CD4-positive, alpha-beta T cell treated with Interleukin-17A for 1 hour (primary cell): ENCODE measurements at places on chromosomes 2 and 18.

- no peak for DNase-seq
Measured at GRCh38 chr2:98886066-98886554, 49.9 kb downstream of the CRACDL start.

DNA sequence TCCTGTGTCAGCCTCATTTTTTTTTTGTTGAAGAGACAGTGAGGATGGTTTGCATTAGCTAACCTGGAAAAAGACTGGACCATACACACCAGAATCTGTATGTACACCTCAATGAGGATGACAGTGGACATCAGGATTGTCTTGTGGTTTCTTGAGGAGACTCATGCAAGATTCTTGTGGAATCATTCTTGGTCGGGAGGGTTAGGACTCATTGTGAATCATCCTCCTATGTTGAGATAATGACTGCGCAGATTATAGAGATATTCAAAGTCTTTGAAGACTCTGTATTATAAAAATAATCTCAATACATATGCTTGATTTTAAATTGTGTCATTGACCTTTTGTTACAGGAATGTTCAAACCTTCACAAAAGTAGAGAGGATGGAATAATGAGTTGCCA lies 49.1 kb upstream of the DOCK10 start:
- no peak for DNase-seq

- peak; percentile 63 for DNase-seq
Measured at GRCh38 chr2:96868555-96869280, 1.2 kb downstream of the SEMA4C start.

DNA sequence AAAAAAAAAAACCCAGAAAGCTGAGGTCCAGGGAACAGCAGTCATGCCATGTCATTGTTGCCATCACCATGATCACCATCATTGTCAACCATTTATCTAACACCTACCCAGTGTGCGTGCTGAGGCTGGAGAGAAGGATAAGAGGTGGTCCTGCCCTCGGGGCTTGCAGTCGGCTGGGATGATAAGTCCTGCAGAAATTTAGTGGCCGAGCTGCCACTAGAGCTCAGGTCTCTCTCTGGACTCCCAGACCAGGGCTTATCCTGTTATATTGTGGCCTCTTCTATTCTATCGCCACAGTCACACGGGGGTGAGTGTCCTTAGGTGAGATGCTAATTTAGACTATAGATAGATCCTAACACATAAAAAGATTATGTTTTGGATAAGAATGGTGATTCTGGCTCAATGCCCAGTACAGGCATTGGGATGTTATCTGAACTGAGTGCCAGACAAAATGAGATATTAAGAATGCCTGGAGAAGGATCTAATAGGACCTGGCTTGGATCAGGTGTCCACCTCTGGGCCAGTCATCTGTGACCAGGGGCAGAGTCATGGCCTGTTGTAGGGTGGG lies 43.2 kb upstream of the YWHAQ start:
- no peak for DNase-seq

DNA sequence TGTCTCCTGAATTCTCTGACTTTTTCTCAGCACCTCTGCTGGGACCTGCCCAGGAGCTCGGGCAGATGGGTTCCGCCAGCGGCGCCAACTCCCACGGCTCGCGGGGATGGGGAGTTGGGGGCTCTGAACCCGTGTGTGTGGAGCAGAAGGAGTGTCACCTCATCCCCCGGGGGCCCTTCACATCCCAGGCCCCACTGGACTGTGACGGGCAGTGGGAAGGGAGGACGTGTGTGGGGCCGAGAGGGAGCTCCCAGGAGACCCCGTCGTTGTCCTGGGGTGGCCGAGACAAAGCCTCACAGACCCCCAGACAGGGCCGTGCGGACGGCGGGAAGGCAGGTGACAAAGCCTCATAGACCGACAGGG lies 130.0 kb upstream of the CTDP1 start:
- DNase-seq, result no peak

DNA sequence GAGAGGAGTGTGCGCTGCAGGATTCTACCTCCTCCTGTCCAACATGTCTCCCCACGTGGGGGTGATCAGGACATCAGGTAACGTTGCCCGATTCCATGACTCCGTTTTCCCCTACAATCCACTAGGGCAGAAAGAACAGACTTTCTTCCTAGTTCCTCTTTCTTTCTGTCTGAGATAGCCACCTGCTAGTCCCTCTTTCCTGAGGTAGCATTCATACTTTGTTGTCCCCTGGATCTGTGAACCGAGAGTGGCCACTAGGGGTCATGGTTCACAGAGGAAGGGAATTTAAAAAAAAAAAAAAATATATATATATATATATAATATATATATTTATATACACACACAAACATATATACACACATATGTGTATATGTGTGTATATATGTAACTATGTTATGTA lies 210.0 kb upstream of the ZNF521 start:
- no peak for DNase-seq

GRCh38 chr2:182191061-182191460 lies 205.4 kb downstream of the PPP1R1C start:
- DNase-seq, result no peak

- no peak for DNase-seq
Measured at GRCh38 chr2:240280621-240281020, 140.2 kb upstream of the OTOS start.

DNA sequence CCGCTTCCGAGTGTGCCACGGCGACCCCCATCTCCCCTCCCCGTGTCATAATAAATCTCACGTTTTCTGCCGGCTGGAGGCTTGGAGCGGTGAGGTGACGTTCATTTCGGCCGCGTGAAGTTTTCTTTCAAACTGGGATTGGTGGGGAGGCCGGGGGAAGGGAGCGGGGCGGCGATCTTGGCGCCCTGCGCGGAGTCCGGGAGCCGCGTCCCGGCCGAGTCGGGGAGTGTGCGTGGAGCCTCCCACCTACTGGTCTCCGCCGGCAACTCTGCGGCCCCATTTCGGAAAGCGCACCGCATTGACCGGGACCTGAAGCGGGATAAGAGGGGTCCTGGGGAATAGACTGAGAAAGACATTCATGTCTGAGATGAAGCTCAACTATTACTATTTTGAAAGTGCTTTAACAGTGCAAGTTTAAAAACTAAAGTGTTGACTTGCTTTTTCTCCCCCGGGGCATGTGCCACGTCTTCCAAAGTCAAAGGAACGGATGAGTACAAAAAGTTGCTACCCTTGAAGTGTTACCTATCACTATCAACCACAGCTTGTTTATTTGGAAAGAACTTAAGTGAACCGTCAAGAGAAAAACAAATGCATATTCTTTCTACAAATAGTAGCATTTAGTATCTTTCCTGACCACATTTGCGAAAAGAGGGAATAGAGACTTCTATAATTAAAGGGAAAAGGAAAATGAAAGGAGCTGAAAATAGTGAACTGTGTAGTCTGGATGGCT lies 818 bp upstream of the IKZF2 start:
- DNase-seq, result peak; percentile 33

- peak; percentile 32 for DNase-seq
Measured at GRCh38 chr2:178796079-178796677, 11.0 kb downstream of the TTN start.

DNA sequence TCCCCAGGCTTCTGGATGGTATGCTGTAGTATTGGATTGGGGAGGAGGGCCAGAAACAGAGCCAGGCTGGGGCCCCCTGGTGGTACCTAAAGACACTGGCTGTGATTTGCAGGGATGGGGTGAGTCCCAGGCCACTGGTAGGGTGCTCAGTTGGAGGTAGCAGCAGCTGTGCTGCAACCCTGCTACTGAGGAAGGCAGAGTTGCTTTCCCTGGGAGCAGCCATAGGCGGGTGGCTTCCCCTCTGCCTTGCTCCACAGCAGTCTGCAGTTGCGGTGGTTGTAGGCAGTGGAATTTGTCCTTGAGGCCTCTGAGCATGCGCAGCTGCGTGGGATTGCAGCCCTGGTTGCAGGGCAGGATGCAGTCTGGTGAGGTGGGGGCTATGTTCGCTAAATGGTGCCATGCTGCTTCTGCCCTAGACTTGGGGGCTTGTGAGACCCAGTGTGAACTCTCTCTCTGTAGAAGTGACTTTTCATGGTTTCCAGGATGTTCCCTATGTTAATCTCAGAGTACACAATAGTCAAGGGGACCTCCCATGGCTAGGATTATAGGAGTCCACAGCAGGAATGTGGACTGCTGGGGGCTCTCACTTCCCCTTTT lies 443.5 kb downstream of the XIRP2 start:
- DNase-seq, result no peak

DNA sequence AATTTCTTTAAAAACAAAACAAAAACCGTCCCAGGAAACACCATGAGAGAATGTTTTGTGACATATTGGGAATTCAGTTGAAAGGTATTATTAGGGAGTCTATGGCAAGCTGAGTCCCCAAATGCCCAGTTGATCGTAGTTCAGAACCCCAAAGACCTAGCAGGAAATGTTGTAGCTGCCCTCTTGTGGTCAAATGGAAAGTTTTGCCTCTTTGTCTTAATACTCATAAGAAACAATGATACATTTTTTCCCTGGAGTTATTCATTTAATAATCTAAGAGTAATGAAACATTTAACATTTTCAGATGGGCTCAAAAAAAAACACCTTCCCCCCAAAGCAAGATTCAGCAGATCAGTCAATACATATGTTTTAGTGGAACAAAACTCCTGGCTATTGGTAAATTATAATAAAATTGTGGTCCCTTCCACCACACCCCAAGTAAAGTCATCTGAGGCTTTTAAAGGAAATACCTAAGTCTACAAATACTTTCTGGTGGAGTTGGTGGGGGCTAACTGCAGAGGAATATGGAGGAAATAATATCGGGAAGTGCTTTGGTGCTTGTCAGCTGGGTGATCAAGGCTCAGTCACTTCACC lies 37.8 kb upstream of the EFEMP1 start:
- DNase-seq, result peak; percentile 0

DNA sequence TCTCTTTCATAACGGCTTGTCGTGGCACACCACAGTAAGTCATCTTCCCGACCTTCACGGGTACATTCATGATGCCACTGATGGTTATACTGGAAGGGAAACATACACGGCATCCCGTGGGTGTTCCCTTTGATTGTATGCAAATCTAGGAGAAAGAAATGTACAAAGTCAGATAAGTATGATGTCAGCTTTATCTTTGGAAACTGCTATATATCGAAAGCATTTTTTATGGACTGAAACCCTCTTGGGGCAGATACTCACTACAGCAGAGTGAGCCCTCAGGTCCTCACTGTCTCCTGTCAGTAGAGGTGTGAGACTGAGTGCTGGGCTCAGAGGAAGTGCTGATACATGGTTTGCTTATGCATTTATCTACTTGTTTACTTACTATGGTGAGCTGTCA lies 20.4 kb downstream of the PLA2R1 start:
- DNase-seq, result no peak

DNA sequence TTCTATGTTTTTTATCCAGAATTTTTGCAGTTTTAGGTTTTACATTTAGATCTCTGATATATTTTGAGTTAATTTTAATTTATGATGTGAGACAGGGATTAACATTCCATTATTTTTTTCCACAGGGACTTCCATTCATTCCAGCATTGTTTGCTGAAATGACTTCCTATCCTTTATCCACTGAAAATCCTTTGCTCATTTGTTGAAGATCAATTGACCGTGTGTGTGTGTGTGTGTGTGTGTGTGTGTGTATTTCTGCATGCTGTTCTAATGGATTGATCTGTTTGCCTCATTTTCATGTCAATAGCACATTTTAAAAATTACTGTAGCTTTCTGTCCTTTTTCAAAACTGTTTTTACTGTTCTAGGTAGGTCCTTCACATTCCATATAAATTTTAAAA lies 480.3 kb downstream of the DSC3 start:
- no peak for DNase-seq

DNA sequence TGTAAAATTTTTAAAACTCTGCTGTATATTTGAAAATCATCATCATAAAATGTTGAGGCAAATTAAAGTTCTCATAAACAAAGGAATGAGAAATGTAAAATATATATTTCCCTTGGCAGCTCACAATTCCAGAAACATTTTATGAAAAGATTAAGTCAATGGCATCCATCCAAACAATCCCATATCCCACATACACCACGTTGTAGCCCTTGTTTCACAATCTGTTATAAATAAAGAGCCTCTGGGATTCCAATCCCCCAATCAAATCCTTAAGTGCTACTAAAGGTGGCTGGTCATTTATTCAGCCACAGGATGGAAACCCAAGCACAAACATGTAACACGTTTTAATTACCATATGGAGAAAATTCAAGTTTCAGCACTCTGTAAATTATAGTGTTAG lies 51.7 kb downstream of the GFPT1 start:
- no peak for DNase-seq

GRCh38 chr18:53018791-53019190 lies 678.8 kb downstream of the DCC start:
- no peak for DNase-seq

GRCh38 chr2:233223059-233223894 lies 28.2 kb upstream of the ATG16L1 start:
- DNase-seq, result no peak

- DNase-seq, result no peak
Measured at GRCh38 chr18:32261003-32261402, 71.2 kb downstream of the MEP1B start.

- DNase-seq, result peak; percentile 33
Measured at GRCh38 chr2:241009601-241010530, 11.4 kb downstream of the SNED1 start.

DNA sequence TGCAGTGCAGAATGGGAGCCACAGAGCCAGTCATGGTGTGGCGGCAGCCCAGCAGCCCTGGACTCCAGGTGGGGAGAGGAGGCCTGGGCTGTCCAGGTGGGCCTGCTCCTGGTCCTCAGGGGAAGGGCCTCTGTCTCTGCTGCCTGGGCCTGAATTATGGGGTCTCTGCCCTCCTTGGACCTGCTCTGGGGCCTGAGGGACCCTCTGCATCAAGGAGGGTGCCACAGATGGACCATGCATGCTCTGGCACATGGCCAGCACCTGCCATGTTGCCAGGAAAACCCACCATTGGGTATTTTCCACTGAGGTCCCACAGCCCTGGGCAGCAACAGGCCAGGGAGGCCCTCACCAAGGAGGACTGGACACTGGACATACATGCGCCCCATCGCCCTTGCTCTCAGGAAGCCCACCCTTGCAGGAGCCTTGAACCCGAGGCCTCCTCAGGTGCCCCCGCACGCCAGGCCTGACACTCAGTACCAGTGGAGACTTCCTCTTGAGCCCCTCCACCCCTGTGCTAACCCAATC lies 107.1 kb downstream of the NDUFA10 start:
- no peak for DNase-seq

DNA sequence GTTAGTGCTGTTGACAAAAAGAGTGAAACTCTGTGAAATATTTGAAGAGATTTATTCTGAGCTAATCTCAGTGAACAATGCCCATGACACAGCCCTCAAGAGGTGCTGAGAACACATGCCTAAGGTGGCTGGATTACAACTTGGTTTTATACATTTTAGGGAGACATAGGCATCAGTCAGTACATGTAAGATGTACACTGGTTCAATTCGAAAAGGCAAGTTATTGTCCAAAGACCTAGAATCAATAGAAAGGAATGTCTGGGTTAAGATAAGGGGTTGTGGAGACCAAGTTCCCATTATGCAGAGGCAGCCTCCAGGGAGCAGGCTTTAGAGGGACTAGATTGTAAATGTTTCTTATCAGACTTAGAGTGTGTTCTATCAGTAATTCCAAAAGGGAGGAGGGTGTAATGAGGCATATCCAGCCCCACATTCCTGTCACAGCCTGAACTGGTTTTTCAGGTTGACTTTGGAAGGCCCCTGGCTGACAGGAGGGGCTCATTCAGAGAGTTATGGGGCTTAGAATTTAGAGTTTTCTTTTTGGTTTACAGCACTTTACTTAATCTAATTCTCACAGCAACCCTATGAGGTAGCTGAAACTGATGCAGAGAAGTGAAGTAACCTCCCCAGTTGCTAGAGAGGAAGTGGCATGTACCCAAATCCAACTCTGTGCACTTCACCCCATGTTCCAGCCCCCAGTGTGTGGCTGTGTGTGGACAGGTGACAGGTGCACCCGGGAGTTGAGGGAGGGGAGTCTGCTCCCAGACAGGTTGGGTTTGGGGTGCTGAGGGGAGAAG lies 28.3 kb upstream of the ASAP2 start:
- no peak for DNase-seq

- no peak for DNase-seq
Measured at GRCh38 chr2:62455957-62456692, 49.9 kb downstream of the TMEM17 start.
